EH (cell line): ENCODE measurements at places on chromosomes 11 and 22.
A peak's percentile ranks its signal among the peaks of the same experiment; 100 is the strongest.

- no peak for DNase-seq
Observed at GRCh38 chr11:47276923-47277322, 7.0 kb downstream of the MADD start.

GRCh38 chr11:74141241-74141695 lies 29.5 kb downstream of the C2CD3 start:
- DNase-seq, result peak; percentile 65

DNA sequence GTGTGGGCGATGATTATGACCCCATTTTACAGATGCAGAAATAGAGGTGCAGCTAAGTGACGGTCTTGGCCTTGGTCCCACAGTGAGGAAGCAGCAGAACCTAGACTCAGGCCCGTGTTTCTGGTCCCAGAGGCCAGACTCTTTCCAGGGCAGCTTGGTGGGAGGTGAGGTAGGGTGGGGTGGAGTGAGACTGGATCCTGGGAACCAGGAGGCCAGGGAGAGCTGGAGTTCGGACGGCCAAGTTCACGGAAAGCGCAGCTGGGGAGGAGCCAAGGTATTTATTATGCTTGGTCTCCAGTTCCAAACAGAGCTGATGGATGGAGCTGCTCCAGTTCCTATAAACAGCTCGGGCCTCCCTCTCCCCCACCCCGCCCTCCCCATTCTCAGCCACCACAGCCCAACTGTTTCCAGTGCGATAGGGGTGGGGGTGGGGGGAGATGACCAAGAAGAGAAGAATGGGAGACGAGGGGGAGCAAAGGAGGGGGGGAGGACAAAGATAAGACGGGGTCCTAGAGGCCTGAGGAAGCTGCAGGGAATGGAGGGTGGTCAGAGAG lies 16.2 kb downstream of the LRRC32 start:
- DNase-seq, result peak; percentile 78

GRCh38 chr11:10608584-10608983 lies 40.1 kb upstream of the LYVE1 start:
- no peak for DNase-seq

DNA sequence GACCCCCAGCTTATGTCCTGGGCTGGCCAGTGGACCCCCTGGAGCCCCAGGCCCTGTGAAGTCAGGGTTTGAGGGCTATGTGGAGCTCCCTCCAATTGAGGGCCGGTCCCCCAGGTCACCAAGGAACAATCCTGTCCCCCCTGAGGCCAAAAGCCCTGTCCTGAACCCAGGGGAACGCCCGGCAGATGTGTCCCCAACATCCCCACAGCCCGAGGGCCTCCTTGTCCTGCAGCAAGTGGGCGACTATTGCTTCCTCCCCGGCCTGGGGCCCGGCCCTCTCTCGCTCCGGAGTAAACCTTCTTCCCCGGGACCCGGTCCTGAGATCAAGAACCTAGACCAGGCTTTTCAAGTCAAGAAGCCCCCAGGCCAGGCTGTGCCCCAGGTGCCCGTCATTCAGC lies 24.6 kb downstream of the CSF2RB start:
- DNase-seq, result no peak

DNA sequence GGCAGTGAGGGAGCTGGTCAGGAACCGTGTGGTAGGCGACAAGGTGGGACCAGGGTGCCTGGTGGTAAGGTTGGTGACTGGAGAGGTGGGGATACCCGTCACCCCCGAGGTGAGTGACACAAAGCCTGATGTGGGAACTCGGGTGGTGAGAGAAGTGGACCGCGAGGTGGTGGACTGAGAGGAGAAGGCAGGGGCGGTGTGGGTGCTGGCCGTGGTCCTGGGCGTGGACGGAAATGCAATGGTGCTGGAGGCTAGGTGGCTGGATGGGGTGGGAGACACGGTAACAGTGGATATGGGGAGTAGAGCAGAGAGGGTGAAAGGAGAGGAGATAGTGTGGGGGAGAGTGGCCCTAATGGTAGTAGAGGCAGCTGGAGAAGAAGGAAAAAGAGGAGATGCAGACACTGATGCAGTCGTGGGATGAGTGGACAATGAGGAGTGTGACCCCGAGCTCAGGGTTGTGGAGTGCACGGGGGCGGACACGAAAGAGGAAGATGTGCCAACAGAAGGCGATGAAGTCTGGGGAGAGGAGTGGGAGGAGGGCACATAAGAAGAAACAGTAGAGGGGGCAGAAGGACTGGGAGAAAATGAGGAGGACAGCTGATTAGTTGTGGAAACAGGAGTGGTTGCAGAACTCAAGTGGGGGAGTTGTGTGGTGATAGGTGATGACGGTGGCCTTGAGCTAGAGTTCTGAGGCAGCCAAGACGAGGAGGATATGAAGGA lies 20.5 kb downstream of the MUC6 start:
- no peak for DNase-seq

GRCh38 chr11:58900479-58901420 lies 38.5 kb upstream of the GLYATL1 start:
- DNase-seq, result peak; percentile 73

- DNase-seq, result peak; percentile 54
Observed at GRCh38 chr11:118924591-118925585, 838 bp downstream of the BCL9L start.
